ENCODE measurements at places on chromosomes 2 and 18. TPM values are rescaled to one million over a fixed set of nuclear protein-coding genes. Genes with fewer than 3 reads are reported as not detected.

Gene MBD2
- 35.6 TPM for total RNA-seq

GRCh38 chr2:152406119-152406835 is 71.3 kb downstream of the FMNL2 start:
- no peak for DNase-seq

DNA sequence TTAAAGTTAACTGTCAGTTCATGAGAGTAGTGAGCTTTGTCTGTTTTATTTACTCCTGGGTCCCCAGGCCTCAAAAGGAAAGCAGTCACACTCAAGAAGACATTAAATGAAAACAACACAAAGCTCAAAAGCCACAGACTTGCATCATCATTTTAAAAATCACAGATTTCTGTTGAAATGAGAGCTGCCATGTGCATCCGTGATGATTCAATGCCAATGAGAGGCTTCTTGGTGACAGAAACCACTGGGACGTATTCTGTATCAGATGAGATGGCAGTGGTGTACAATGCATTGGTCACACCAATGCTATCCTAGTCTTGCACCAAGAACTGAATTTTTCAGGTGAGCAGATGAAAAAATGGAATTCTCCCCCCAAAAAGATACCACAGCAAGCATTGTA is 204.8 kb downstream of the ANAPC1 start:
- peak; percentile 7 for DNase-seq

DNA sequence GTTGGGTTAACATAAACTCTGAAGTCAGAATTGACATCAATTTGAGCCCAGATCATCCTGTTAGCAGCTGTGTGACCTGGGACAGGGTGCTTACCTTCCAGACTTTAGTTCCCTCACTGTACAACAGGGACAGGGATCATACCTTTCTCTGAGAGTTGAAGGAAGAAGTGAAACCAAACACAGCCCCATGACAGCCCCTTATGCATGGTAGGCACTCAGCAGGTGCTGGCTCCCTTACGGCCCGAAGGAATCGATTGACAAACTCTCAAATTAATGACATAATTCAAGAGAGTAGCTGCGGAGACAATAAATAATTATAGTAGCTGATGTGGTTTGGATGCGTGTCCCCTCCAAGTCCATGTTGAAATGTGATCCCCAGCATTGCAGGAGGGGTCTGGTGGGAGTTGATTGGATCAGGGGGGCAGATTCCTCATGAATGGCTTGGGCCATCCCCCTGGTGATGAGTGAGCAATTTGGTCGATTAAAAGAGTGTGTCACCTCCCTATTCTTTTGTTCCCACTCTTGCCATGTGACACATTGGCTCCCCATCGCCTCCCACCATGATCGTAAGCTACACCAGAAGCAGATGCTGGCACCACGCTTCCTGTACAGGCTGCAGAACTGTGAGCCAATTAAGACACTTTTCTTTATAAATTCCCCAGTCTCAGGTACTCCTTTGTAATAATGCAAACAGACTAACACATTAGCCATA is 72.4 kb downstream of the ODC1 start:
- no peak for DNase-seq

Gene GRHL1
- 0.11 TPM for total RNA-seq

DNA sequence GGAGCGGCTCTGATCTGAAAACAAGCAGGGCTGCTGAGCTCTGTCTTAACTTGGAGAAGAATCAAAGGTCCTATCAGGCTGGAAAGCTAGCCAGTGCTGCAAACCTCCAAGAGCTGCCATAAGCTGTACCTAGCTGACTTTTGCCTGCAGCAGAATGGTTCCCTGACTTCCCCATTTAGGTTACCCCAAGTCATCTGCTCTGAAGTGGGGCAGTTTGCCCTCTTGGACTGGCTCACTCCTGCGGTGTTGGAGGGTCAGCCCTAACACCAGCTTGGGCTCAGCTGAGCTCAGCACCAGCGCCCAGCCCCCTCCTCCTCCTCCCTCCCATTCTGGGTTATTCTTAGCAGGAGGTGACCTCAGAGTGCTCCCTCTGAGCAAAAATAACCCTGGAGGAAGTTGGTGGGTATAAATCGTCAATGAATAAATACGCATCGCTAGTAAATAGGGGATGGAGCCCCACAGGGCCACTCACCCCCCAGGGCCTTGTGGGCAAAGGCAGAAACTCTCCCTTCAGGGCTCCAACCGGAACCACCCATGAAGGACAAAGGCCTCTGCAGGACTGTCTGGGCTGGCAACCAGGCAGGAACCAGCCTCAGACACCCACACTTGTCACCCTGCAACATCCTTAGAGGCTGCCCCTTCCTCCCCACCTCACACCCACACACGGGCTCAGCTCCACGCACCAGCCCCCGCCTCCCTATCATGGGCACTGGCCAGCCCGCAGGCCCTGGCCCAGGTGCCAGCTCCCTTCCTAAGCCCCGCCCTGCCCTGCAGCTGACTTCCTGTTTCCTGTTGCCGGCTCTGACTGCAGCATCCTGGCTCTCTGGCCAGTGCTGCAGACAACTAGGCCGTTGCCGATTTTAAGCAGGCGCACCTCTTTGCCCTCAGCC is 46.9 kb downstream of the DNMT3A start:
- peak; percentile 56 for DNase-seq

GRCh38 chr2:2847209-2847676 is 516.2 kb upstream of the MYT1L start:
- no peak for DNase-seq

DNA sequence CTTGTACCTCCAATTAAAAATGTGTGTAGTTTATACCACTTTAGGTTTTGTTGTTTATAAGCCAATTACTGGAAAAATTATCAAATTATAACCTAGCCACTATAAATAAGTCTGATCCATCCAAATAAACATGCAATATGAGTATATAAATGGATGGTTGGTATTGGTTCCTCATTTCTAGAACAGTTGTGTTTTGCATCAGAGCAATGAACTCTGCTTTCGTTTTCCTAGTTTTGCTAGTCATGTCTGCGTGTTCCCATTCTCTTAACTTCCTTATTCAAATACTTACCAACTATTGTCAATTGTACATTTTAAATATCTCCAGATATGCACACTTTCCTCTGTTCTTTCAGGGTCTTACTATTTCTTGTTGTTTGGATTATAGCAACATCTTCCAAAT is 641.7 kb downstream of the NR4A2 start:
- no peak for DNase-seq

GRCh38 chr2:27831279-27832050 is 58.7 kb downstream of the RBKS start:
- DNase-seq: no peak

Gene MAL
- not detected for total RNA-seq

Gene GAD1
- 2.4 TPM for total RNA-seq

Gene CABYR
- 1.0 TPM for total RNA-seq

Data from HT1080 (cell line).